ENCODE measurements at places on chromosomes 7 and 10.

DNA sequence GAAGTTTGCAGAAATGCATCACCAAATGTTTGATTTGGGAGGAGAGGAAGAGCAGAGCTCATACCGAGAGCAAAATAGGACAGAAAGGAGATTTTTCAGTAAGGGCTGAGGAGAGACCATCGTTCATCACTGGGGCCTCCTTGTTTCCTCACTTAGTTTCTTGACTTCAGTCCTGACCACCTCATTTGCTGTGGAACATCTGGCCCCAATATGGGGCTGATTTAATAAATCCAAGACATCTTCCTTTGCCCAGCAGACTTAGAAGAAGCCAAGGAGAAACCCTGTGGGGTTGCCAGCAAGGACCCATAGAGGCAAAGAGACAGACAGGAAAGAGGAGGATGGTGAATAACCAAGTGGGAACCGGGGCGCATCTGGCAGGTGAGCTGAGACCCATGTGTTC, 60.4 kb downstream of the CHST3 start:
- H3K4me1 ChIP-seq, result peaks cover 20% of the 10 kb centered on the region
- H3K4me3 ChIP-seq, result no peak overlapping the region
- DNase-seq, result no peak

DNA sequence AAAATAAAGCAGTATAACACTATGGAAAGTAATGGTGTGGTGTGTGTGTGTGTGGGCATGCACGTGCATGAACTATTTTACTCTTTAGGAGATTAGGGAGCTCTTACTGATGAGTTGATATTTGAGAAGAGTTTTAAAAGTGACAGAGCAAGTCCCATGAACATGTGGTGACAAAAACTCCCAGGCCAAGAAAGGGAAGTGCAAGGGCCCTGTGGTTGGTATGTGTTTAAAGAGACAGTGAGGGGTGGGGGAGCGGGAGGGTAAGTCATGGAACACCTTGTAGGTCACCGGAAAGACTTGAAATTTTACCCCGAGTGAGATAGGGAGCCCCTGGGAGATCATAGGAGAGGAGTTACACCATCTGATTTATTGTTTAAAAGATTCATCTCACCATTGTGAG, 63.3 kb downstream of the AKR1B1 start:
- no peak overlapping the region for H3K4me3 ChIP-seq
- no peak overlapping the region for H3K27ac ChIP-seq
- no peaks in the 10 kb centered on the region for H3K36me3 ChIP-seq
- DNase-seq, result no peak

- H3K27ac ChIP-seq, result no peak overlapping the region
- H3K27me3 ChIP-seq, result no peaks in the 10 kb centered on the region
- no peak overlapping the region for H3K4me3 ChIP-seq
- DNase-seq, result no peak
- no peaks in the 10 kb centered on the region for H3K36me3 ChIP-seq
Measured at GRCh38 chr7:108372618-108373017, 83.6 kb downstream of the NRCAM start.

- no peak overlapping the region for H3K4me3 ChIP-seq
- no peak overlapping the region for H3K27ac ChIP-seq
- no peaks in the 10 kb centered on the region for H3K36me3 ChIP-seq
- H3K4me1 ChIP-seq, result no peaks in the 10 kb centered on the region
- DNase-seq, result no peak
- H3K27me3 ChIP-seq, result no peaks in the 10 kb centered on the region
Measured at GRCh38 chr10:58436071-58436470, 50.9 kb downstream of the TFAM start.

- H3K4me1 ChIP-seq, result no peaks in the 10 kb centered on the region
- H3K4me3 ChIP-seq, result no peak overlapping the region
- H3K36me3 ChIP-seq, result no peaks in the 10 kb centered on the region
- DNase-seq, result no peak
- H3K27me3 ChIP-seq, result no peaks in the 10 kb centered on the region
Measured at GRCh38 chr7:133754708-133755107, 372.4 kb upstream of the LRGUK start.

GRCh38 chr7:81926-82756, 110.2 kb upstream of the FAM20C start:
- peaks cover 6% of the 10 kb centered on the region for H3K4me1 ChIP-seq
- H3K4me3 ChIP-seq, result no peak overlapping the region
- no peak overlapping the region for H3K27ac ChIP-seq
- no peaks in the 10 kb centered on the region for H3K27me3 ChIP-seq

DNA sequence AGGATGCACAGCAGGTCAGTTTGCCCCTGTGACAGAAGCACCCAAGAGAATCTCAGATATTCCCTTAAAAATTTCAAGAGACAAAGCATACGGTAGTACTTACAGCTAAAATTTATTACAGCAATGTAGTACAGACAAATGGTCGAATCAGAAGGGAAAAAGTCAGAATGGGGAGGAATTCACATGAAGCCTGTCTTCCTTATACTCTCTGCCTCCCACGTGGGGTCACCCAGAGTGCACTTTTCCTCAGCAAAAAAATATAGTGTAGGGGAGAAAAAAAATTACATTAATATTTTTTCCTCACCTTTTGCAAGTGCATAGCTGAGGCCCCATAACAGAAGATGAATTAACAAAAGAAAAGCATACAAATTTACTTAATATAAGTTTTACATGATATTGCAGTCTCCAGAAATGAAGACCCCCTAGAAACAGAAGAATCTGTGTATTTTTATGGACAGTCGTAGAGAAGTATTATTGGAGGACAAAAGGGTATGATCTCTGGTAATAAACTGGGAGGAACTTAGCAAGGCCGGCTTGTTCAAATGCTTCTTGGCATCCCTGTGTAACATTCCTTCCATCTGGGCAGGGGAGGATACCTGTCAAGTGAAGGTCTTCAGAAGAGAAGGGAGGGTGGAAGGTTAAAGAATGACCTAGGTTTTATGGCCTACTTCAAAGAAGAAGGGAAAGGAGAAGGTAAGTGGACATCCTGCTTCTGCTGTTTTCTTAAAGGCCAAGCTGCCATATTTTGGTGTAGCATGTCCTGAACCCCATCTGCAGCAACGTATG, 270.6 kb upstream of the MAGI2 start:
- no peaks in the 10 kb centered on the region for H3K27me3 ChIP-seq
- no peak for DNase-seq
- H3K27ac ChIP-seq, result no peak overlapping the region
- no peak overlapping the region for H3K4me3 ChIP-seq
- H3K4me1 ChIP-seq, result no peaks in the 10 kb centered on the region

- H3K4me3 ChIP-seq, result peak overlapping the region; percentile 55
- no peak for DNase-seq
- H3K27me3 ChIP-seq, result peaks cover 45% of the 10 kb centered on the region
- H3K4me1 ChIP-seq, result no peaks in the 10 kb centered on the region
- H3K36me3 ChIP-seq, result no peaks in the 10 kb centered on the region
- H3K27ac ChIP-seq, result no peak overlapping the region
Measured at GRCh38 chr7:136870866-136871487, 2.5 kb downstream of the CHRM2 start.

GRCh38 chr7:157703534-157704195, 366.9 kb downstream of the DNAJB6 start:
- no peaks in the 10 kb centered on the region for H3K4me1 ChIP-seq
- H3K27ac ChIP-seq, result no peak overlapping the region
- no peak overlapping the region for H3K4me3 ChIP-seq

- H3K4me1 ChIP-seq, result no peaks in the 10 kb centered on the region
- no peak overlapping the region for H3K4me3 ChIP-seq
- H3K27me3 ChIP-seq, result no peaks in the 10 kb centered on the region
- H3K27ac ChIP-seq, result no peak overlapping the region
- no peak for DNase-seq
Measured at GRCh38 chr10:12337453-12338372, 11.6 kb upstream of the CAMK1D start.

DNA sequence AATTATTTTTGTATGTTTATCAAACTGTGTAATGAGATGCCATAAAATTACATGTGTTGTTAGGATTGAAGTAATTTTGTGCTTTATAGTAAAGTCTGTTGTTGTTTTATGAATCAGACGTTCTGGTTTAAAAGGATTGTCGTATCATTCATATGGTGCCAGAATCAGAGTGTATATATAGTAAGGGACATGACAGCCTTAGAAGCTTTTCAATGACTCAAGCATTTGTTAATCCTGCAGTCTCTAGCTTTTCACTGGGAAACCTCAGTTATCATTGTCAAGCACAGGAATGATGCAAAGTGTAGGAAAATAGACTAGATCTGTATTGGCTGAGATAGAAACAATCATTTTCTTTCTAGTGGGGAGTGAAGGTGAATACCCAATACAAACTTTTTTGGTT, 57.5 kb downstream of the TRRAP start:
- H3K27me3 ChIP-seq, result no peaks in the 10 kb centered on the region
- H3K27ac ChIP-seq, result no peak overlapping the region
- H3K36me3 ChIP-seq, result peaks cover 81% of the 10 kb centered on the region
- no peak overlapping the region for H3K4me3 ChIP-seq
- DNase-seq, result no peak

Data from large intestine (tissue), 12 donors.